M059J (cell line): ENCODE measurements at places on chromosomes 12 and 14. TPM values are rescaled to one million over a fixed set of nuclear protein-coding genes. Genes with fewer than 3 reads are reported as not detected.

DNA sequence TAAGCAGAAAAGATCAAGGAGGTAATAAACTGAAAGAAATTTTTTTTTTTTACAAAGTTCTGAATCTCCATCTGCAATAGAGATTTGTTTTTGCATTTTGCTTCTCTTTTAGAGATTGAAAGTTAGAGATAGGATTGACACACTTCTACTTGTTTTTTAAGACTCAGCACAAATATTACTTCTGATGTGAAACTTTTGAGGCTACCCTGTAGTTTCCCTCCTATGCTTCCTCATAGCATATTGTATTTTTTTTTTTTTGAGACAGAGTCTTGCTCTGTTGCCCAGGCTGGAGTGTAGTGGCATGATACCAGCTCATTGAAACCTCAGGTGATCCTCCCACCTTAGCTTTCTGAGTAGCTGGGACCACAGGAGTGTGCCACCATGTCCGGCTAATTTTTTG lies 32.1 kb upstream of the SGPP1 start:
- no peak for DNase-seq

The CAPZA3 gene
- not detected in 2 replicates for total RNA-seq

GRCh38 chr12:75528692-75529091 lies 17.3 kb upstream of the KRR1 start:
- DNase-seq, result no peak

The BLOC1S1 gene
- 115 and 120 TPM in 2 replicates for total RNA-seq

DNA sequence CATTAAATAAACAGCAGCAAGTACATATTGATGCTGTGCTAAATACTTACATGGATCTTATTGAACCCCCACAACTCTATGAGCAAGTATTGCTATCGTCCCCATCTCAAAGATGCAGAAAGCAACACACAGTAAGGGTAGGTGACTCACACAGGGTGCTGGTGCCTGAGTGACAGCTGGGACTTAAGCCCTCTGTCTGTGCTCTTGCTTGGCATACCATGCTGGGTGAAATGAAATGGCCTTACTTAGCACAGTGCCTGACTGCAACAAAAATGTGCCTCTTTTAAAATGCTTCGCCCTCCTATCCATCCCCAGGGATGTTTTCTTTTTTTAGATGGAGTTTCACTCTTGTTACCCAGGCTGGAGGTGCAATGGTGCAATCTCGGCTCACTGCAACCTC lies 788 bp downstream of the TEX52 start:
- DNase-seq, result peak; percentile 35

- no peak for DNase-seq
Measured at GRCh38 chr14:60935319-60935718, 45.6 kb downstream of the TRMT5 start.
